ENCODE measurements at places on chromosomes 12 and 14.

DNA sequence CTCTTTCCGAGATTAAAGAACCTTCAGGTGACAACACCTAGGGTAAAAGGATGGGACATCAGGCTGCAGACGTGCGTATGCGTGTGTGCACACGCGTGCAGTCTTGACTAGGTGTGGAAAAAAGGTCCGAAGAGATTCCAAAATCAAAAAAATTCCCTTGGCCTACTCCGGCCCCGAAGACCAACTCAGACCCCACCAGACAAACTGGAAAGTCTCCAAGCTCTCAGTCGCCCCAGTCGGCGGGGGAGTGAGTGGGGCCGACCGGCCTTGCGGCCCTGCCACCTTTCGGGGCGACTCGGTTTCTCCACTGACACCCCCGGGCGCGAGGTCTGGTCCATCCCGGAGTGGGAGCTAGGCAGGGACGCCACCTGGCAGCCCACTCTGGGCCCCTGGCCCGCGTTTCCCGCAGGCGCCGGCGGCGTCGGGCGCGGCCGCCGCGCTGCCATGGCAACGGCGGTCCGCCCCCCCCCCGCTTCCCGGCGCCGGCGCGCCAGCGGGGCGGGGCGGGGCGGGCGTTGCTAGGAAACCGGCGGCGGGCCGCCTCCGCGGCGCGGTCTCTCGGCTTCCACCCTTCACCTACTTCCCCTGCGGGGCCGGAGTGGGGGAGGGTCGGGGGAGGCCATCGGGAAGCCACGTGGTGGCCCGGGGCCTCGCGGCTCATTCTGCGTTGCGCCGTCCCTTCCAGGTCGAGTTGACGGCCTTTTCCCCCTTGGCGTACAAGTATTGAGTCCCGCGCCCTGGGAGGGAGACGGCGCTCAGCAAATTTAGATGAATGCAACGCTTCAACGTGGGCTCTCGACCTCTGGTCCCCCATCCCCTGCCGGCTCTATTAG, 253.1 kb downstream of the EFCAB11 start:
- DNase-seq: peak; percentile 71

DNA sequence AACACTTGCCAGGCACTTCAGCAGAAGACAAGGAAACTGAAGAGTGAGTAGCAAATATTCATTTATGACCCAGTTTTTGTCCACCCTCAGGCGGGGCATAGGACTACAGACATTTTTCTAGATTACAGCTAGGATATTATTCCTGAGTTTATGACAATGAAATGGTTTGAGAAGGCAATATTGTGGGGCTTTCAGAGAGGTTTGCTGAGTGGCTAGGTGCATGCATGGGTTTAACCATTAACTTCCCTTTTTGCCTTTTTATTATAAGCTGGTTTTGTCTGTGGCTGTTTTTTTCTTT, 104.0 kb upstream of the BCAT1 start:
- no peak for DNase-seq

DNA sequence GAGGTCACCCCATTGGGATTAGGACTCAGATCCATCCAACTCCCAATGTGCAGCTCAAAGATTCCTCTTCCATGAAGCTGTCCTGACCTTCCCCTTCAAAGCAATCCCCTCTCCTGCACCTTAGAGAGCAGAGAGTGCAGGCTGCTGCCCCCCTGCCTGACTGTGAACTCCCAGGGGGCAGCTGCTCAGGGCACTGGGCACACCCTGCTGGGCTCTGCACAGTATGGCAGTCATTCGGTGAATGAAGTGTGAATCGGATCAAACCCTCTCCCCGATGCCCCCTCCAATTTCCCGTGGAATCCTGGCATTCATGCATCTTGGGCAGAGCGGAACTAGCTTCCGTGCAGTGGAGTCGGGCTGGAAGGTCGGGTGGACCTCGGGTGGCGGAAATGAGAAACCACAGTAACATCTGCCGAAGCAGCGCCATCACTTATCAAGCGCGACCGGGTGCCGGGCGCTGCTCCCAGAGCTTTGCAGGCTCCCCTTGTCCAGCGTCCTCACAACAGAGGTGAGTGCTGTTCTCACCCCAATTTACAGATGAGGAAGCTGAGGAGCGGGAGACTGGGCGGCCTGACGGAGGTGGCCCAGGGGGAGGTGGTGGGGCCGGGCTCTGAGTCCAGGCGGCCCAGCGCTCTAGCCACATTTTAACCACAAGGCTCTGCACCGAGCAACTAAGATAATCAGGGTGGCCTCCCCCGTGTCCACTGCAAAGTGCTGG, 14.7 kb downstream of the GALNT9 start:
- no peak for DNase-seq

GRCh38 chr12:64028541-64028940, 184.0 kb downstream of the SRGAP1 start:
- DNase-seq: no peak

DNA sequence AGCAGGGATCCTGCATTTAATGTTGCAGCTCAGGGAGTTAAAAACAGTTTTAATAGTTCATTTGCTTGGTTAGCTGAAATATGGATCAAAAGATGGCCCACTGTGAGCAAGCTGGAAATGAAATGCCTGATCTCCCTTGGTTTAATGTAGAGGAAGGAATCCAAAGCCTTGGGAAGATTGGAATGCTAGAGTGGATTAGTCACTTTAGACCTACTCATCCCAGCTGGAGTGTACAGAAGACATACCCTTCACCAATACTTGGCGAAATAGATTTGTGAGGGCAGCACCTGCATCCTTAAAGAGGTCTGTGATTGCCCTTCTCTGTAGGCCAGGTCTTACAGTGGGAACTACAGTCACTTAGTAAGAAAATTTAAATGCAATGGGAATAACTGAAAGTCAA, 58.0 kb upstream of the KRAS start:
- DNase-seq: peak; percentile 34

DNA sequence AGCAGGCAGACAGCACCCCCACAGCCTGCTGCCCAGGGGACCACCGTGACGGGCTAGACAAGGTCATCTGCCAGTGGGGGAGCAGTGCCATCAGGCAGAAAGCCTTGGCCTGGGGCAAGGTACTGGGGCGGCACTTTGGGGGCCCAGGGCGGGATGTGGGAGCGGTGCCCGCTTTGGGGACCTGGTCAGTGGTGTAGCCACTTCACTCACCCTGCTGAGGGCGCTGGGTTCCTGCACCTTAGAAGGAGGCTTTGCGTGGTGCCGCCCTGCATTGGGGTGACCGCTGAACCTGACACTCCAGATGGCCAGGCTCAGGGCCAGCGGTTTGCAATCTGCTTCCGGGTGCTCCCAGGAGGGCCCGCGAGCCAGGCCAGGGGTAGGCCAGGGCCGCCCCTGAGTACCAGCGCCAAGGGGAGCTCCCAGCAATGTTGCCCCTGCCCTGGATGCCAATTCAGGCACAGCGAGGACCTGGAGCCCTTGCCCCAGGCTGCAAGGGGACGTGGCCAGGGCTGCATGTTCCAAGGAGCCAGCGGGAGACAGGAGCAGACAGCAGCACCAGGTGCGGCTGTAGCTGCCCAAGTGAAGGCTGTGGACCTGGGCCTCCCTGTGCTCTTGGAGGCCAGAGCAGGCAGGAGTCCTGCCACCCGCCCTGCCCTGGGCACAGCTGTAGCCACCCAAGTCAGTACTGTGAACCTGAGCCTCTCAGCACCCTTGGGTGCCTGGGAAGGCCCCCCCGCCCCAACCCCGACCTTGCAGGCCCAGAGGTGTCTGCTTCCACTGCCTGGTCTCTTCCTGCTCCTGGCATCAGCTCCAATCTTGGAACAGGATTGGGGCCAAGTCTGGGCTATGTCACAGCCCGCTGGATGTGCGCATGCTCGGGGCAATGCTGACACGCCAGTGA, 550.7 kb downstream of the SLC6A15 start:
- DNase-seq: no peak

DNA sequence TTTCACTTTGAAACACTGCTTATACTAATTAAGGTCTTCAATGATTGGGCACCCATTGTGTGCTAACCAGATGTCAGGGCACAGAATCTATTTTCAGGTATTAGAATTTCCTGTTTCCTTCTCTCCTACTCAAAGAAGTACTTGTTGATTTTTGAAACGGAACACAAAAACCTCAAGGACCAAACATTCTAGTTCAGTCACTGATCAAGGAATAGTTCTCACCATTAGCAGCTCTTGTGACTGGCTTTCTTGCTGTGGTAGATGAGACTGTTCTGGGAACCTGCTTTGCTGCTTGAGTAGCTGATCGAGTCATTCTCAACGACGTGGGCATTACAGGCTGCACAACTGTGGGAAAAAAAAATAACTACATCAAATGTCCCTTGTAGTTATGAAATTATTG, 11.0 kb downstream of the DLGAP5 start:
- peak; percentile 49 for DNase-seq

DNA sequence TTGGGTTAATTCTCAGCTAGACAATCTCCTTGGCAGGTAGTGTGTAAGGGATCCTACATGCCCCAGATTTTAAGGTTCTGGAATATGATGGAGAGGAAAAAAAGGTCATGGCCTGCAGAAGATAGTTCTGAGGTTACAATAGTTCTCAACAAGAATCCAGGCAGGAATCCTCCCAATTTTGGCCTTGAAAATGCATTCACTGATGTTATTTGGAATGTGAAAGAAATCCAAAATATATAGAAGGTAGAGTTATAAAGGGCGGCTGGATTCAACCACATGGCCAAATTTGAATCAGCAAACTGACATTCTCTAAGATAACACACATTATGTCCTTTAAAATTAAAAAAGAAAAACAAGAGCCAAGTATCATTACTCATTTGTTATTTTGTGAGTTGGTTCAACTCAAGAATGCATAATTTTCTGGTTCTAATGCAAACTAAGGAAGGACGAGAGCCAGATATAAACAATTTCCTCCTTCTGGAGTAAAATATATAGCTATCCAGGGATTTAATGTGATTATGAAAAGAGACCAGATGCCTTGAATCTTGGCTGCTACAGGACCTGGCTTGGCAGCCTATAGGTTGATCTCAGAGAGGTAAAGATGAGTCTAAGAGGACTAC, 177.0 kb upstream of the G2E3 start:
- DNase-seq: no peak

GRCh38 chr12:40181490-40181889, 43.3 kb upstream of the LRRK2 start:
- no peak for DNase-seq

GRCh38 chr12:6383572-6384498, at the start of gene LTBR:
TSS of gene LTBR (plus strand) at chr12:6384162. CDS start at chr12:6384359, 197 bp downstream.
- peak; percentile 99 for DNase-seq

DNA sequence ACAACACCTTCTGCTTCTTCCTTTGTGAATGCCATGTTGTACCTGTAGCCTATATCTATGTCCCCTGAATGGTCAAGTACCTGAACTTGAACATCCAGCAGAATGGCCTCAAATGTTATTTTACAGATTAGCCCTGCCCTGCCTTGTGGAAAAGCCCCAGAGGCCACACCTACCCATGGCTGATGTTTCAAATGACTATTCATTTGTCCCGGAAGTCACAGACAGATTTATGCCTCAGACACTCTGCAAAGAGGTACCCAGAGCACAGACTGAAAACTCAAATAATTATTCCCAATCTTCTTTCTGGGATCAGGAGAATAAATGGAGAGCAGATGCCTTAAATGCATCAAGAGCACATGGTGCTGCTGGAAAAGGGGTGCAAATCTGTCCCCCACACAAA, 13.0 kb upstream of the DPF3 start:
- DNase-seq: no peak

DNA sequence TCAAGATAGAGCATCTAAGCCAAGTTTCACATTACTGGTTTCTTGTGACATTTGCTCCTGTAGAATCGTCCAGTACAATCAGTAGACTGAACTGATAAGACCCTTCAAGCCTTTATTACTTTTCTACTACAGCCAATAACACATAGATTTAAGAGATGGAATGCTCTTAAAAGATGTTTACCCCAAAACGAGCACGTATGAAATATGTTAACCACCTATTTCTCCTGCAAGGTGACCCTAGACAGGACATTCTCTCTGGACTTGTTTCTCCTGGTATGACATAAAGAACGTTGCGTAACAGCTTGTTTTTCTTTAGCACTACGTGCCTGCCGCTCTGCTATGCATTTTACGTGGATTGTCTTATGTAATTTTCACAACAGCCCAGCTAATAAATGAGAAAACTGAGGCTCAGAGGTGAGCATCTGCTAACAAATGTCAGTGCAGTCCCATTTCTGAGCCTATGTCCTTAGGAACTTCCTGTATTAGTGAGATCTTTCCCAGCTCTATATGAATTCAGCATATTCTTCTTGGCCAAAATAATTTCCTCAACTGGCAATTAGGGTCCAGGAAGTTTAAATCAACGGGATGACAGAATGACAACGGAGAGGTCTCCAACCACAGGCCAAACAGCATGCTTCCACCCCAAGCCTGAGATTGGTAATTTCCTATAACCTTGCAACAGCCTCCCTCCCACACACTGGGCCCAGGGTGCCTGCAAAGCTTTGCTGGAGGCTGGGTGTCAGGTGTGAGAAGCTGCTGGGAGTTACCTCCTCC, 3.7 kb downstream of the NFKBIA start:
- no peak for DNase-seq

DNA sequence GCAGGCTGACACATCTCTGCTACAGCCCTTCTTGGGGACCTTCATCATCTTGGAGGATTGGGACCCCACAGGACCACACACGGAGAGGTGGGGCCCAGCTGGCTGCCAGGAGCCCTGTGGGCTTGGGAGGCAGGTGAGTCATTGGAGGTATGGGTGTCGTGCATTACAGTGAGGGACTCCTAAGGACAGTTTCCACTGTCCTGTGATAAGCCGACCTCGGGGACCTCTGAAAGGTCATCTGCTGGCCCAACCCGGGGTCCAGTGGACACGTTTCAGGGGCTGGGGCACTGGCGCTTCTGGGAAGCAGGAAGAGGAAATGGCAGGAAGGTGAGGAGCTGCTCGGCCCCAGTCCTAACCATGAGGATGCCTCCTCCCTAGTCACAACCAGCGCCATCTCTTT, 238.0 kb downstream of the BCL11B start:
- no peak for DNase-seq

DNA sequence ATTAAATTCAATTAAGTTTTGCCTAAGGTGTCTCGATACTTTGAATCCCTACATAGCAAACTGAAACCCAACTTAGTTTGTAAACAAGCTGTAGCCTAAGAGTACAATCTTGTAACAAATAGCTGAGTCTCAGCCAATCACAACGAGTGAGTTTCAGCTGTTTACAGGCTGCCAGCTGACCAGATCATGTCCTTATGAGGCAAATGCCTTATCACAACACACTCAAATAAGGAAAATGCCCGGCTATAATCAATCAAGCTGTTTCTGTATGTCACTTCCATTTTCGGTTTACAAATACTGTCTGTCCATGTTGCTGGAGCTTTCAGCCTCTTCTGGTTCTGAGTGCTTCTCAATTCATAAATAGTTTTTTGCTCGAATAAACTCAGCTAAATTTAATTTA, 943.8 kb downstream of the SLC16A7 start:
- no peak for DNase-seq

DNA sequence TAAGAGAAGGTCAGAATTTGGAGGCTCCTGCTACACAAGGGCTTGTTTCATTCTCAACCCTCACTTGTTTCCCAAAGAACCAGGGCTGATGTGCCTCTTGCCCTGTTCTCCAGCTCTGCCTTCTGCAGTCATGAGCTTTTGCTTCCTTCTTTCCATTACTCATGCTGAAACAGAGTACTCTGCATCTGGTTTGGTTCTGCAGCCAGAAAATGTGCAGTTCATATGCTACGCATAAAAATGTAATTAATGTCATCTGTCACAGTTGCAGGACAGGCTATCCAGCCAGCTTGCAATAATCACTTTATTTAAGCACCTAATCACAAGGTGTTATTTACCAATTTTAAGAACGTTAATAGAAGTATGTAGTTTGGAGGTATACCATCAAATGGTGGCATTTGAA, 150.2 kb downstream of the SRGAP1 start:
- peak; percentile 62 for DNase-seq
